ENCODE measurements at places on chromosomes 3 and 15.

DNA sequence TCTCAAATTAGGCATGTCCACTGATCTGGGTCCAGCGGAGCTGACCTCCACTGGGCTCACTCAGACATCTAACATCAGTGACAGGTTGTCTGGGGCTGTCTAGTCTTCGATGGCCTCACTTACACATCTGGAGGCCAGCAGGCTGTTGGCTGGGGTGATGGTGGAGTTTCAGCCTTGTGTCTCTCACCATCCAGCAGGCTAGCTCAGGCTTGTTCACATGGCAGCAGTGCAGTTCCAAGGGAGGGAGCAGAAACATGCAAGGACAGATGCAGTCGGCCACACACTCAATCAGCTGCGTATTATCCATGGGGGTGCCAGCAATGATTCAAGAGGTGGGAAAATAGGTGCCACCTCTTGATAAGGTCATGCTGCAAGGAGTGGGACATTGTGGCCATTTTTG lies 292.5 kb downstream of the SHQ1 start:
- no peak for DNase-seq

DNA sequence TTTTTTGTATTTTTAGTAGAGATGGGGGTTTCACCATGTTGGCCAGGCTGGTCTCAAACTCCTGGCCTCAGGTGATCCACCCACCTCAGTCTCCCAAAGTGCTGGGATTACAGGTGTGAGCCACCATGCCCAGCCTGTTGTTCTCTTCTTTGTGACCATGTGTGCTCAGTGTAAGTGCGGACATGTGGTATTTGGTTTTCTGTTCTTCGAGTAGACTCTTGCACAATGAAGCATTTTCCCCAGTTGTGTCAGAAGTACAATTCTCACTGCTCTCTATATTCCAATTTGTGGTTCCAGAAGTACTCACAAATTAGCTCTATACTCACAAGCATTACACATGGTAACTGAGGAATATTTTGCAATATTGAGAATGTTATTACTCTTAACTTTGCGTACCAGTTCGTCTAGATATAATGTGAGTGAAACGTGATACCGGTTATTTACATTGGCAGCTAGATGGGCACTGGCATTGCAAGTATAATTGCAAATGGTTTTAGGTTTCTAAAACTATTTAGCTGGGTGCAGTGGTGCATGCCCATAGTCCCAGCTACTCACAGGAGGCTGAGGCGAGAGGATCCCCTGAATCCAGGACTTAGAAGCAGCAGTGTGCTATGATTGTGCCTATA lies 34.2 kb upstream of the MTMR14 start:
- no peak for DNase-seq

GRCh38 chr3:195522254-195523023 lies 20.7 kb downstream of the PPP1R2 start:
- DNase-seq: peak; percentile 50

DNA sequence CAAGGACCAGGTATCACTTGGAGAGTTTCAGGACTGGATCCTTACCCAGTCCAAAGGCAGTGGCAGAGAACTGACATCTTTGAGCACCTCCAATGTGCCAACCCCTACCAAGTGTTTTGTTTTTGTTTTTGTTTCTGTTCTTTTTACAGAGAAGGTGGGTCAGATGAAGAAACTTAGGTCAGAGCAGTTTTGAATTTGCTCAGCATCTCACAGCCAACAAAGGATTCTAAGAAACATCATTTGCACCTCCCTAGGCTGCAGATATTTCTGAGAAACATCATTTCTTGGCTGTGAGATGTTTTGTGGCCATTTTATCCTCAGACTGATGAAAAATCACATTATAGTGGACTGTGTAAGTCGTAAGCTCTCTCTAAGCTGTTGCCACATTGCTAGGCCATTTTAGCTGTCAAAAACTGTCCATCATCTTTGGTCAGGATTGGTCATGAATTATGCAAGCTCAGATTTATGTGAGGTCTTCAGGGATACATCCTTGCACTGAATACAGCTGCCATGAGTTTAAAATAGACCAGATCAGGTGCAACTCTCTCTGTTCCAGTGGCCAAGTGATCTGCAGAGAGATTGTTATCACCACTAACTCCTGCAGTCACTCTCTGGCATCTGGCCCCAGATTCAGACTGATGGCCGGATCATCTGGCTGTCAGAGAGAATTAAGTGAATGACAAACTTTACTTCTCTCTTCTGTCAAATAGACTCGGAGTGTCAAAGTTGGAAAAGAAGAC lies 341.5 kb downstream of the EPHB1 start:
- no peak for DNase-seq

DNA sequence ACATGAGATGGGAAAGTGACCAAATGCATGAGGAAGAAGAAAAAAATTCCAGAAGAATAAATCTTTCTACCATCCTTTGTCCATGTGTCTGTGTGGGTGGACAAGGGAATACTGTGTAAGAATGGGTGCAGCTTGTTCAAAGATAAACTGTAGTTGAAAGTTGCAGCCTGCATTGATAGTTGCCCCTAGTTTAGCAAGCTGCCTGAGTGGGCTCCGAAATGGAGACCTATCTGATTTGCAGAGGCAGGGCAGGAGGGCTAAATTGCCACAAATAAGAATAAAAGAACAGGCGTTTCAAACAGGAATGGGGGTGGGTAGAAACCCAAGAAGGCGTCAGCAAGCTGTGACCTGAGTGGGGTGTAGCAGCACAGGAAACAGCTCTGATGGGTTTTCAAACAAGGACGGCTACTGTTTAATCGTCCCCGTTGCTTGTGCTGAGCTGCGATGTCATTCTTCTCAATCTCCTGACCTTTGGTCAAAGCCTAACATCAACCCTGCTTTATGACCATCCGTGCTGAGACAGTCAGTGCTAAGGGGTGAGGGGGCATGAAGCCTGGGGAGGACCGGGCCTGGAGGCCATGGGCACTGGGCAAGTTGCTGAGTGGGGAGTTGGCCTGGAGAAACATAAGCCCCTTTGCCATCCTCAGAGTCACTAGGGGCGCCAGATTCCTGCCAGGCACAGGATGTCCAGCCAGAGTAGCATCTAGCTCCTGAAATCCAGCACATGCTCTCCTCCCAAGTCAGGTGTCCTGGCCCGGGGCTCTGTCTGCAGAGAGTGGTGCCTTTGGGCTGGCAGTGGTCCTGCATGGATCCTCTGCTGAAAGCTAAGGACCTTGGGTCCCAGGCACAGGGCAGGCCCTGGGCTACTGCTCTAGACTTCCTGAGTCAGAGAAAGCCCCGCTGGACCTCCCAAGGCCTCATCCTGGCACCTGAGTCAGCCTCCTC lies 19.2 kb upstream of the C15orf39 start:
- no peak for DNase-seq

DNA sequence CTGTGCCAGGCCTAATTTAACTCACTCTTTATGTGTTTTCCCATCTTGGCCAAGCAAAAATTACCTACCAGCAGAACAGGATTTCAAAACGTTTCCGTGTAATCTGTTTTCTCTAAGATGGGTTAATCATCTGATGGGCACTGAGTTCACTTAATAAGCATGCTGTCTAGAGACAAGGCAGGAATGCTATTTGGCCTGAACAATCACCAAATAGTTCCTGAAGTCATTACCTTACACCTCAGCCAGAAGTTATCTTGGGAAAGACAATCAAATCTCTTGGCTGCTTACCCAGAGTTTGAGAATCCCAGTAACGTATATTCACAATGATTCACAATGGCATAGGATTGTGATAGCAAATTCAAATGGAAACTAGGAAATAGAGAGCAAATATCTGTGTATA lies 779.1 kb downstream of the CADM2 start:
- no peak for DNase-seq

DNA sequence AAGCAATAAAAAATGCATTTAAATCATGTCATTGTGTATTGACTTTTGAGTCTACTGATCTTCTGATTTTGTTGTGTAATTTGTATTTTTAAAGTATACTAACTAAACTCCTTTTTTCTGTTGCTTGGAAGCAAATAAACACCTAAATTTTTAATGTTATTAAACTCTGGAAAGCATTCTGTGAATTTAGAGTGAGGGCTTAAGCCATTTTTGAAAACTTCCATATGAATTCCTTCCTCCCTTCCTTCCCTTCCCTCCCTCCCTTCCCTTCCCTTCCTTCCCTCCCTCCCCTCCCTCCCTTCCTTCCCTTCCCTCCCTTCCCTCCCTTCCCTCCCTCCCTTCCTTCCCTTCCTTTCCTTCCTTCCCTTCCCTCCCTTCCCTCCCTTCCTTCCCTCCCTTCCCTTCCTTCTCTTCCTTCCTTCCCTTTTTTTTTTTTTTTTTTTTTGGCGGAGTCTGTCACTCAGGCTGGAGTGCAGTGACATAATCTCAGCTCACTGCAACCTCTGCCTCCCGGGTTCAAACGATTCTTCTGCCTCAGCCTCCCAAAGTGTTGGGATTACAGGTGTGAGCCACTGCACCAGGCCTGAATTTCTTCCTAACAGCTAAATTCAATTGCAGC lies 56.6 kb upstream of the SENP5 start:
- DNase-seq: no peak

- DNase-seq: no peak
These were observed 58.6 kb downstream of the AGTR1 start for GRCh38 chr3:148756311-148756710.

- no peak for DNase-seq
These were observed 970.6 kb downstream of the DIPK2A start for GRCh38 chr3:144942093-144942837.

- DNase-seq: no peak
These were observed 41.7 kb downstream of the TCF12 start for GRCh38 chr15:56960116-56960515.

- no peak for DNase-seq
These were observed 315.9 kb downstream of the LSAMP start for GRCh38 chr3:116129187-116129946.

DNA sequence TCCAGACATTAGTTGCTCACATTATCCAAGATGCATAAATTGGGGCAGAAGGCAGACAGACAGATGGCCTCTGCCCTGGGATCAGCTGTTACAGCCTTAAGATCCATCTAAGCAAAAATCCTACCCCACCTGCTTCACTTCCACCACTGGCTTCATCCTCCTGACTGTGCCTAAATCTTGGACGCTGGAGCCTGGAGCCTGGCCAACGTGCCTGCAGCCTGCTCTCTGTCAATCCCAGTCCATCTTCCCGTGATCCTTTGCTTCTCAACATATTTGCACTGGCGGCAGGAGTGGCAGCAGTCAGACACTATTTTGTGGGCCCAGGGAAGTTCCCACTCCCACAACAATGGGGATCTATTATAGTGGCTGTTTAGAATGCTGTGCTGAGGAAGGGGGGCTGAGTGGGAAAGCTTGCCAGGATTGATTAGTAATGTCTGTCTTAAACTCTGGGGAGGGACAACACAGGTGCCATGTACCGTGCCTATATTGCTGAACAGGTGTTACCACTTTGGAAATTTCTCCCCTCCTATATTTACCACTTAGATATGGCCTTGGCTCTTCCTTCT lies 121.2 kb downstream of the MEGF11 start:
- no peak for DNase-seq

GRCh38 chr15:101210466-101210865 lies 41.4 kb downstream of the CHSY1 start:
- DNase-seq: no peak

DNA sequence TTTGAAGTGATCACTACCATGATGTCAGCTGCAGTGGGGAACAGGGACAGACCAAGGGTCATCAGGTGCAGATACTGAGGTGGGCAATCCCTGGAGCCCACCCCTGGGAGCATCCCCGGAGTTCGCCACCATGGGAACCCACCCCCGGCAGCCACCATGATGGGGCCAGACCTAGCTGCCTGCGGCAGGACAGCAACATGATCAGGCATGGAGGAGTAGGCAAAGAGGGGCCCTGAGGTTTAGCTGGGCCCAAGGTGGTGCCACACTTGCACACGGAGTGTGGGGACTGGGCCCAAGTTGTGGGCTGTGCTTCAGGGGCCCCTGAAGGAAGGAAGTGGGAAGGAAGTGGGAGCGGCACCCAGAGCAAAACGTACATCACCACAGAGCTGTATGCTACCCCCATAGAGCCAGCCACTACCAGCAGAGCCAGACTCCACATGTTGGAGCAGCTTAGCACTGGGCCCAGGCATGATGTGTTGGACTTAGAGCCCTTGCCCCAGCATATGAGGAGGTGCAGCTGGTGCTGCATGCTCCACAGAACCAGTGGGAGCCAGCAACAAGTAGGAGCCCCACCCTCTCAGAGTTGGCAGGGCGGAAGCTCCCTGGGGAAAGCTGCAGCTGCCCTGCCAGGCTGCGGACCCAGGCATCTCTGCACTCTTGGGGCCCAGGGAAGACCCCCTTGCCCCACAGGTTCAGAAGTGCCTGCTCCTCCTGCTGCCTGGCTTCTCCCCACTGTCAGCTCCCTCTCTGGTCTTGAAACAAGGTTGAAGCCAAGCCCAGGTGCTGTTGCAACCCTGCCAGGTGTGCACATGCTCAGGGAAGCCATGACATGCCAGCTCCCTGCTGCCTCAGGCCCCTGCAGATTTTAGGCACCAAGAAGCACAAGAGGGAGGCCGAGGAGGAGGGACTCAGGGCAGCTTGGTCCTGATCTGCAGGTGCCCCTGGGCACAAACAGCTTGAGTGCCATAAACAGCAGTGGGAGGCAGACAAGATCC lies 515.3 kb downstream of the ZBBX start:
- DNase-seq: no peak

- no peak for DNase-seq
These were observed 116.5 kb downstream of the NEK10 start for GRCh38 chr3:27252646-27253045.

Data from EH (cell line).